ENCODE measurements at places on chromosomes 7 and 10. TPM values are rescaled to one million over a fixed set of nuclear protein-coding genes. Genes with fewer than 3 reads are reported as not detected.

DNA sequence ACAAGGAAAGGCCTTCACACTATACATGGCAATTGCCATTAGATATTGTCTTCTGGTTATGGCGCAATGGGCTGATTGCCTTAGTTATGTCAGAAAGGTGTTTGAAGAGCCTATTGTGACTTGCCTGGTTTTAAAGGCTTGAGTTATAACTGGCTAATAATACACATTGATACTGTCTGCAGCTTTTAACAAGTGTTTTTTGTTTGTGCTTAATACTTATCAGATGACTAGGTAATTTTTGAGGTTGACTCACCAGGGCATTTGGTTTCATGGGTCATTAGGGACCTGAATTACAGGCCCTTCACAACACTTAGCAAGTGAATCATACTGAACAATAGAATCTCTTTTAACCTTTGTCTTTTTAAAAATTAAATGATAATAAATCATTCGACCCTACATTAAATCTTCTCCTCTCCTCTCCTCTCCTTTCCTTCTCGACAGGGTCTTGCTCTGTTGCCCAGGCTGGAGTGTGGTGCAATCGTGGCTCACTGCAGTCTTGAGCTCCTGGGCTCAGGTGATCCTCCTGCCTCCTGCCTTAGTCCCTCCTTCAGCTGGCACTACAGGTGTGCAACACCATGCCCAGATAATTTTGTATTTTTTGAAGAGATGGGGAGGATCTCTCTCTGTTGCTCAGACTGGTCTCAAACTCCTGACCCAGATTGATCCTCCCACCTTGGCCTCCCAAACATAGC is 196.3 kb downstream of the JCAD start:
- no peaks in the 10 kb centered on the region for H3K36me3 ChIP-seq
- H3K4me1 ChIP-seq = no peaks in the 10 kb centered on the region
- no peak overlapping the region for H3K27ac ChIP-seq
- no peak for DNase-seq
- H3K27me3 ChIP-seq = peaks cover 6% of the 10 kb centered on the region

GRCh38 chr7:28068811-28069216 is 111.8 kb downstream of the JAZF1 start:
- H3K27me3 ChIP-seq = peaks cover 14% of the 10 kb centered on the region
- no peak overlapping the region for H3K4me3 ChIP-seq
- H3K27ac ChIP-seq = no peak overlapping the region
- H3K36me3 ChIP-seq = no peaks in the 10 kb centered on the region
- H3K4me1 ChIP-seq = no peaks in the 10 kb centered on the region
- no peak for DNase-seq

DNA sequence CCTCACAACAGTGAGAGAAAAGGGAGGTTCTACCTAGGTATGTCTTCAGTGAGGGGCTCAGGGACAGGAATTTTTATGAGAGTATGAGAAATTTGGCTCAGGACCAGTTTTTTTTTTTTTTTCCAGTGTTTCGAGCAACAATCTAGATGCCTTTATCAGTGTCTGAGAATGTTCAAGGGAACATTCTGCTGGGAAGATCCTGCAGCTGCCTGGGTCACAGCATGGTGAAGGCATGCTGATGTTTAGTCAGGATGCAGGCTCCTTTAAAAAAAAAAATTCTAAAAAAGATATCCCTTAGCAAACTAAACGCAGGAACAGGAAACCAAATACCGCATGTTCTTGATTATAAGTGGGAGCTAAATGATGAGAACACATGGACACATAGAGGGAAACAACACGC is 31.0 kb downstream of the SBDS start:
- no peak overlapping the region for H3K27ac ChIP-seq
- DNase-seq = no peak
- no peaks in the 10 kb centered on the region for H3K4me1 ChIP-seq
- H3K4me3 ChIP-seq = no peak overlapping the region
- peaks cover 9% of the 10 kb centered on the region for H3K36me3 ChIP-seq
- no peaks in the 10 kb centered on the region for H3K27me3 ChIP-seq

DNA sequence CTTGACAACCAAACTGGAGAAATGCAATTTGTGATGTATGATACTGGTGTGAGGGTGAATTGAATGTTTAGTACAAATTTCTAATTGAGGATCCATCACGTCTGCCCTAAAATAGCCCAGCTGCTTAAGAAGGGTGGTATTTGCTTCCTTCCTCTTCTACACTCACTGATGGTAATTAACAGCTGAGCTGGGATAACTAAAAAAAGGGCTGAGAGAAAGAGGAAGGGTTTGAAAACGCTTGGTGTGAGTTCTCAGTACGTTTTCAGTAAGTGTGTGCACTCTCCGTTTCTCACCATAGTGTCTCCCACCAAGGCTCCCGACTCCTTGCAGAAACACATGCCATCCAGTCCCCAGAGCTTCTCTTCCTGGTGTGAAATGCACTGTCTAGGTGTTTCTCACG is 54.3 kb downstream of the MAP3K8 start:
- no peak overlapping the region for H3K4me3 ChIP-seq
- H3K27me3 ChIP-seq = peaks cover 23% of the 10 kb centered on the region

DNA sequence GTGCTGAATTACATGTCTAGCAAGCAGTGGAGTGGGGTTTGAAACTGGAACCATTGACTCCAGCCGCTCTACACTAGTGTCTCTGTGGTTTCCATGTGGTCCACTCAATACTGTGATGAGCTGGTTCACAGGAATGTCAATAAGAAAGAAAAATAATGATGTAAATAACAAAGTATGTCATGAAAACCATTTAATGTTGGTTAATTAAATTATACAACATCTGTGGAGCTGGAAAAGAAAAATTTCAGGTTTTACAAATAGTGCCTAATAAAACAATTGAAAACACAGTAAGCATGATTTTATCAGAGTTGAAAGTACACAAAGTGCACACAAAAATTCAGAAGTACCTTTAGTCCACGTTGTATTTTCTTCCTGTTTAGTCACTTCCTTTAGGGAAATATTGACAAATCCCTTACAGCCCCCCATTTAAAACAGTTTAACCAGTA is 28.7 kb upstream of the NAMPT start:
- H3K36me3 ChIP-seq = no peaks in the 10 kb centered on the region
- DNase-seq = no peak
- H3K27me3 ChIP-seq = peaks cover 2% of the 10 kb centered on the region
- H3K4me3 ChIP-seq = no peak overlapping the region
- no peak overlapping the region for H3K27ac ChIP-seq
- H3K4me1 ChIP-seq = peaks cover 16% of the 10 kb centered on the region

DNA sequence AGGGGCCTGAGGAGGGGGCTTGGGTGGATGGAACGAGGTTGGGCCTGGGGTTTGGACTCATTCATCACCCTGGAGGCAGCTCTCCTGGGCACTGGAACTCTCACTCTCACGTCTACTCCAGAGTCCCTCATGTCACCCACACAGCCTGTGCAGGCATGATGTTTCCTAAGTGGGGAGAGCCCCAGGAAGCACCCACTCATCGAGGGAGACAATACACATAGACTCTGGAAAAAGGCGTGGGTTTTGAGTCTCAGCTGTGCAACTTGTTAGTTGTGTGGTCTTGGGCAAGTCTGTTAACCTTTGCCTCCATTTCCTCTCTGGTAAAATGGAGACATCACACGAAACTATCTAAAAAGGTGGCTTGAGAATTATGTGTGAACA is 25.9 kb upstream of the RBM20 start:
- H3K36me3 ChIP-seq = no peaks in the 10 kb centered on the region
- H3K4me1 ChIP-seq = peaks cover 52% of the 10 kb centered on the region
- H3K4me3 ChIP-seq = peak overlapping the region; percentile 56
- peak; percentile 62 for DNase-seq

- H3K4me3 ChIP-seq = no peak overlapping the region
- no peaks in the 10 kb centered on the region for H3K27me3 ChIP-seq
- no peak for DNase-seq
- peaks cover 2% of the 10 kb centered on the region for H3K36me3 ChIP-seq
Measured at GRCh38 chr10:5234106-5234860, 37.6 kb downstream of the AKR1C4 start.

GRCh38 chr7:133108023-133108422 is 26.1 kb upstream of the CHCHD3 start:
- no peak overlapping the region for H3K4me3 ChIP-seq
- H3K36me3 ChIP-seq = no peaks in the 10 kb centered on the region
- DNase-seq = no peak
- no peak overlapping the region for H3K27ac ChIP-seq
- H3K27me3 ChIP-seq = peaks cover 13% of the 10 kb centered on the region

DNA sequence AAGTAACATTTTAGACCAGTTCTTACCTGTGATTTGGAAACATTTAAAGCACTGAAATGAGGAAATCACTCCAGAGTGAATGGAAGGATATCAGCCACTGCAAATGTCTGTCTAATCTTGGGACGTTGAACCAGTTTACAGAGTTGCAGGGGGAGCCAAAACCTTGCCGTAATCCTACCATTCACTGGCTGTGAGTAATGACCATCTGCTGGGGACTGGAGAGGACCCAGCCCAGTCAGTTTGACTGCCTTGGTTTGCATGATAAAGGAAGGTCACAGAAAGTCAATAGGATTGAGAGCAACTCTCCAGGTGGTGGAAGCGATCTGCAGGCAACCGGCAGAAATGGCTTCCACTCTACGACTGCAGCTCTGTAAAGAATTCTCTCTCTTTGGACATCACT is 167.2 kb downstream of the AKR1D1 start:
- peaks cover 3% of the 10 kb centered on the region for H3K27me3 ChIP-seq
- H3K36me3 ChIP-seq = no peaks in the 10 kb centered on the region
- H3K27ac ChIP-seq = no peak overlapping the region
- DNase-seq = no peak

- H3K4me3 ChIP-seq = peak within 1 kb of the TSS; percentile 85
- DNase-seq = peak; percentile 92
- no peak within 1 kb of the TSS for H3K27ac ChIP-seq
- H3K27me3 ChIP-seq = peaks cover 47% of the 10 kb centered on the region
Measured at GRCh38 chr7:107044347-107045194, at the start of gene PRKAR2B. TSS of gene PRKAR2B (plus strand) at chr7:107044705. CDS start at chr7:107044908, 203 bp downstream.

DNA sequence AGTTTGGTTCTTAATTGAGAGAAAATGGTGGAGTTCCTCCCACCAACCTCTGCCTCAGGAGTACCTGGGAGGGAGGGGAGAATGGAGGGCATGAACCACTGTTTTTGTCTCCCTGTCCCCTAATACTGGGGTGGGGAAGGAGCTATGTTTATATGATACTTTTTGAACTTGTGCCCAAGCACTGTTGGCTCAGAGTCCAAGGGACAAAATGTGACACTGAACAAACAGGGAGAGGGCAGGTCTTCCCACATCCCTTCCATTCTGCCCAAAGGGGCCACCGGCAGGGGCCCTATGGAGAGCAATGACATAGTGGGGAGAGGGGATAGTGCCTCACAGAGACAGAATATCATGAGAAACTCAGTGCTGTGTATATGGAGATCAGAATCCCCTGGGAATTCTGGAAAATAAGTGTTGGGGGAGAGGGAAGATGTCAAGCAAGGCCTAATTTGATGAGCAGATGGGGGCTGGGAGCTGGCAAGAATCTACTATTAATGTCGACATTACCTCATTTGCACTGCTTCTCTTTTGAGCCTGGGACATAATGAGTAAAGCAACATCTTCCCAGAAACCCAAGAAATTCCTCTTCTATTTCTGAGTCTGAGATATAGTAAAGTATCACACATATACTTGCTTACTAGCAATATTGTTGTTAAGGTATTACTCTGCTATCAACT is 180.6 kb downstream of the CYP26A1 start:
- H3K36me3 ChIP-seq = no peaks in the 10 kb centered on the region
- H3K27me3 ChIP-seq = no peaks in the 10 kb centered on the region
- H3K4me3 ChIP-seq = no peak overlapping the region
- H3K27ac ChIP-seq = no peak overlapping the region
- no peaks in the 10 kb centered on the region for H3K4me1 ChIP-seq
- no peak for DNase-seq

DNA sequence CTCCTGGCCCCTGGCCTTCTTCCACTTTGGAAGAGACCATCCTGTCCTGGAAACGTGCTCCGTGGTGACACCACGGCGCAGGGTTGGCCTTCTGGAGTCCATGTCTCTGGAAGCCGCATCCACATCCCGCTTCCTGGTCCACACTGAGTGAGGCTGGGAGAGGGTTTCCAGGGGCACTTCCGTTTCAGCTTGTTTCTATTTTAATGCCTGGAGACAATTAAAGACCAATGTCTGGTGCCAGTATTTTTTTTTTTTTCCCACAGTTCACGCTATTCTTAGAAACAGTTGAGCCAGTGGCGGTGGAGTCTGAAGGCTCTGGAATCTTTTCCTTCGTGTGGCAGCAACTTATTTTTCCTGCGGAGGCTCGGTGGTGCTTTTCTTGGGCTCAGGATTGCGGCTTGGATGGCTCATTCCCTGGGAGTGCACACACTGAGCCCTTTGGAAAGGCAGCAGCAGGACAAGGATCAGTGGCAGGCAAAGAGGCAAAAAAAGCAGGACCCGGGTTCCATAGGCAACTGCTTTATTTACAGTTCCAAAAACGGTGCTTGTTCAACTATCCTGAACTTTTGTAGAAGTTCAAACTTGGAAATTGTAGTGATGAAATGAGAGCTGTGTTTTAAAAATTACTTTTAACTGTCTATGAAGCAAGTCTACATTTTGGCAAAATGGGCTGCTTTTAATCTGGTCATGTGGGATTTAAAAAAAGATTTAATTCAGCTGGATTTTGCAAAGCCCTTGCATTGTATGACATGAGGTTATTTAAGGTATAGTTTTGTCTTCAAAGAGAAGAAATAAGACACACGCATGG is 202.8 kb downstream of the BAMBI start:
- peaks cover 4% of the 10 kb centered on the region for H3K27me3 ChIP-seq
- no peaks in the 10 kb centered on the region for H3K4me1 ChIP-seq
- no peaks in the 10 kb centered on the region for H3K36me3 ChIP-seq
- DNase-seq = no peak
- H3K4me3 ChIP-seq = no peak overlapping the region

SYCE1 gene
- 0.38 TPM for total RNA-seq

TSPAN12 gene
- not detected for total RNA-seq

STOX1 gene
- 0.76 TPM for total RNA-seq

LMOD2 gene
- total RNA-seq = not detected

SEPTIN7 gene
- 202 TPM for total RNA-seq

KCNIP2 gene
- total RNA-seq = 2.3 TPM

ACHE gene
- total RNA-seq = not detected

ADARB2 gene
- total RNA-seq = not detected

DNAH11 gene
- total RNA-seq = 6.1 TPM

STAG3 gene
- 23.7 TPM for total RNA-seq
